ENCODE measurements at places on chromosomes 12 and 14. TPM values are rescaled to one million over a fixed set of nuclear protein-coding genes. Genes with fewer than 3 reads are reported as not detected.

Gene PEBP1
- total RNA-seq = 206 TPM

Gene MIP
- total RNA-seq = not detected

Gene TAS2R43
- total RNA-seq = 1.2 TPM

Gene P2RX7
- 6.2 TPM for total RNA-seq

- DNase-seq = no peak
- no peaks in the 10 kb centered on the region for H3K27me3 ChIP-seq
- H3K36me3 ChIP-seq = no peaks in the 10 kb centered on the region
- no peaks in the 10 kb centered on the region for H3K4me1 ChIP-seq
Observed at GRCh38 chr12:115632308-115632707, 645.2 kb downstream of the MED13L start.

- DNase-seq = no peak
- peaks cover 6% of the 10 kb centered on the region for H3K4me1 ChIP-seq
- peaks cover 10% of the 10 kb centered on the region for H3K36me3 ChIP-seq
- H3K27me3 ChIP-seq = no peaks in the 10 kb centered on the region
- H3K27ac ChIP-seq = no peak overlapping the region
- no peak overlapping the region for H3K4me3 ChIP-seq
Observed at GRCh38 chr12:63804746-63805145, 25.0 kb downstream of the RXYLT1 start.

GRCh38 chr14:73240816-73241480, 3.6 kb downstream of the PAPLN start:
- H3K27ac ChIP-seq = no peak overlapping the region
- no peak for DNase-seq
- H3K4me3 ChIP-seq = no peak overlapping the region
- H3K36me3 ChIP-seq = no peaks in the 10 kb centered on the region
- peaks cover 70% of the 10 kb centered on the region for H3K27me3 ChIP-seq
- H3K4me1 ChIP-seq = peaks cover 20% of the 10 kb centered on the region

DNA sequence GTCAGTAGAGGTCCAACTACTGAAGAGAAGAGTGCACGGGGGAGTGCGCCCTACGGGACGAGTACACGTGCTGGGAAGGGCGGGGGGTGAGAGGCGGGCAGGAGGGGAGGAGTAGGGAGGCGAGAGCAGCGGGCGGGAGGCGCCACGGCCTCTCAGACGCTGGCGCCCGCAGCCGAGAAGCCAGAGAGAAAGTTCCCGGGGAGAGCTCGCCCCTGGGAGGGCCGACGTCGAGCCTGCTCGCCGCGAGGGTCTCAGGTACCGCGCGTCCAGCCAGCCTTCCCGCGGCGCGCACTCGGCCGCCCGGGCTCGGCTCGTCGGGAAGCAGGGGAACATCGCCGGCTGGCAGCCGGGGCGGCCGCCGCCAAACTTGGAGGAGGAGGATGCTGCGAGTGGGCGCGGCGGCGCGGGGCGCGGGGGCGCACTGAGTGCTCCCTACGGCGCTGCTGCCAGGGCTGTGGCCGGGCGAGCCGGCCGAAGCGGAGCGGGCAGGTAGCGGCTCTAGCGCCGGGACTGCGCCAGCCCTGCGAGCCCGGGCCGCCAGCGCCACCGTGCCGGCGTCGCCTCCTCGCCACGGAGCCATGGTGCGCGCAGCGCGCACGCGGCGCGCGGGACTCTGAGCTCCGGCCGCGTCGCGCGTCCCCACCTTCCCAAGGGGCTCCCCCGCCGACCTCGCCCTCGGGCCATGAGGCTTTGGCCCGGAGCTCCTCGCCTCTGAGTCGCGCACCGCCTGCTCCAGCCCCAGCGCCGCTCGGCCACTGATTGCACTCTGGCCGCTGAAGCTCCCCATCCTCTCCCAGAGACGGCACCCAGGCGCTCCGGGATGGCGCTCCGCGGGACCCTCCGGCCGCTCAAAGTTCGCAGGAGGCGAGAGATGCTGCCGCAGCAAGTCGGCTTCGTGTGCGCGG, at the start of gene SLC24A4:
SLC24A4 (plus strand) TSS at position 155 of the 905 bp plus-strand sequence; CDS start at position 821, 666 bp downstream.
- H3K36me3 ChIP-seq = no peaks in the 10 kb centered on the region
- no peak within 1 kb of the TSS for H3K27ac ChIP-seq
- no peaks in the 10 kb centered on the region for H3K4me1 ChIP-seq
- DNase-seq = peak; percentile 64

All from activated CD4-positive, alpha-beta T cell treated with anti-CD3 and anti-CD28 coated beads, Interleukin-2, amount 10 ng/mL, durations not matched to agents 24 days and 14 days (primary cell).